IPS DF 6.9 (cell line): ENCODE measurements at places on chromosomes 1 and 21.

DNA sequence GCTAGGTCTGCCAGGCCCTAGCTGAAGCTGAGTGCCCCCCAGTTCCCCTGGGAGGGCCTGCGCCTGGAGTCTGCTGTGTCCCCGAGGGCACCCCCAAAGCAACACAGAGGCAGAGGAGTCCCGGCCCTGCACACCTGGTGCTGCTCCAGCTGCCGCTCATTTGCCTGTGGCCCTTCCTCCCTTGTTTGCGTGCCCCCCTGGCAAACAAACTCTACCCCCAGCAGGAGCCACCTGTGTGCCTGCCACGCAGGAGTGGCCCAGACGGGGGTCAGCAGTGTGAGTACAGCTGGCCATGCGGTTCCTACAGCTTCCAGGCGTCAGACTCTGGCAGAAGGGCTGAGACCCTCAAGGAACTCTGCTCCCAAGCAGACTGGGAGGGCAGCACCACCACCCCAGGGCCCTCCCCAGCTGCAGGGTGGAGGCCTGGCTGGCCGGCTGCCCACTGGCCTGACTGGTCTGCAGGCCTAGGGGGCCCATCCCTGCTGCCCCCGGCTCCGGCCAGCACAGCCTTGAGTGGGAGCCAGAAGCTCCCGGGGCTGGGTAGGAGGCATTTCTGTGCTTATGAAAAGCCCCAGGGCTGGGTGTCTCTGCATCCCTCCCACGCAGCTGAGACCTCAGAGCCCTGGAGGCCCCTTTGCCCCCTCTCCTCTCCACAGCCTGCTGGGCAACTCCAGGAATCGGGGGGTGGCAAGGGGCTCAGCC, 563 bp upstream of the TAS1R3 start:
- no peak for DNase-seq

DNA sequence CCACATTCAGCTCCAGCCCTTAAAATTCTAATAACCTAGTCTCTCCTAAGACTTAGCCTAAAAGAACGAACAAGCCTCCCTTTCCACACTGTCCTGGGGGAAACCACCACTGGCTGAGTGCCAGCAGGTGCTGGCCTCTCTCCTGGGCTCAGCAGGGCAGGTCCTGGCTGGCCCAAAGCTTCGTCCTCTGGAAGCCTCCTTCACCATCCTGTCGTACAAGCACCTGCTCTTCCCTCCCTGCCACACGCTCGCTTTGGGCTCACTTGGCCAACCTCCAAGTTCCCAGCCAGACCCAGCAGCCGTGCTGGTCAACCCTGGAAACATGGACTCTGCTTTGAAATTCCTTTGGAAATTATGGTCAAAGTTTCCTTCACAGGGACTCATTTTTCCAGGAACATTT, 58.2 kb upstream of the SLC25A33 start:
- DNase-seq, result no peak

GRCh38 chr1:20279509-20279908, 11.2 kb upstream of the VWA5B1 start:
- DNase-seq, result no peak

- peak; percentile 58 for DNase-seq
Observed at GRCh38 chr1:29271724-29272123, 35.4 kb downstream of the PTPRU start.

- DNase-seq, result no peak
Observed at GRCh38 chr1:209607795-209608178, 24.3 kb downstream of the CAMK1G start.

DNA sequence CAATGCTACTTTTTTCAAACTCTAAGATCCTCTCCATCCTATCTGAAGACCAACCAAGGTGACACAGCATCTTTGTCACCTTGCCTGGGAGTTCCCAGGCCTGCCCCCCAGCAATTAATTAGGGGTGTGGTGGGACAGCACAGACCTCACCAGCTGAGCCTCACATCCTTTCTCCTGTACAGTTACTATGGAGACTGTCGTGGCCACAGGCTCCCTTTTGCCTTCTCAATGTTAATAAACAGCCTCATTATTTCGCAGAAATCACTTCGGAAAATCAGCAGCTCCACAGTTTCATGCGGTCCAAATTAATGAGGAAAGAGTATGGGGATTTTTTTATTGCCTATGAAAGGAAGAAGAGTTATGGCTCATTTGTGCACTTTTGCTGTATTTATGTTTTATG, 378.3 kb downstream of the NPHP4 start:
- no peak for DNase-seq
